Testis (tissue), 5 donors: ENCODE measurements at places on chromosomes 6 and 20. TPM values are rescaled to one million over a fixed set of nuclear protein-coding genes. Genes with fewer than 3 reads are reported as not detected.

DNA sequence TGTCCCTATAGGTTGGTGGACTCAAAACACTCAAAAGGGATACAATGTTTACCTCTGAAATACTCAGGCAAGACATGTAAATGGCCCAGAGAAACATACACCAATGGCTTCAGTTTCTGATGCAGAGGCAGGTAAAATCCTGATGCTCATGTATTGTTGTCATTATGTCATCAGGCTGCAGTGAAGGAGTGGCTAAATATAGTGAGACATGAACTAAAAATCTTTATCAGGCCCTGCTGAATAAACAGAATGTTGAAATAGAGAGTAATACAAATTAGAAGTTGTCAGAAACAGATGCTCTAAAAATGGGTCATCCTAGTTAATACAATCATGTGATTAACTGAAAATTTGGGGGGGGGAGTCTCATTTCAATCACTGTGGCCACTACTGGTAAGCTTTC is 20.4 kb downstream of the PTPRK start:
- no peak for DNase-seq

GRCh38 chr6:125509477-125509876 is 207.7 kb upstream of the HDDC2 start:
- no peak for DNase-seq

- DNase-seq: no peak
These were observed 12.2 kb downstream of the SNAP91 start for GRCh38 chr6:83696674-83697073.

Gene CLVS2
- 0.19 TPM for total RNA-seq

Gene GLP1R
- total RNA-seq: 0.31 TPM
